Kidney tubule cell (primary cell): ENCODE measurements at places on chromosomes 4 and X.

DNA sequence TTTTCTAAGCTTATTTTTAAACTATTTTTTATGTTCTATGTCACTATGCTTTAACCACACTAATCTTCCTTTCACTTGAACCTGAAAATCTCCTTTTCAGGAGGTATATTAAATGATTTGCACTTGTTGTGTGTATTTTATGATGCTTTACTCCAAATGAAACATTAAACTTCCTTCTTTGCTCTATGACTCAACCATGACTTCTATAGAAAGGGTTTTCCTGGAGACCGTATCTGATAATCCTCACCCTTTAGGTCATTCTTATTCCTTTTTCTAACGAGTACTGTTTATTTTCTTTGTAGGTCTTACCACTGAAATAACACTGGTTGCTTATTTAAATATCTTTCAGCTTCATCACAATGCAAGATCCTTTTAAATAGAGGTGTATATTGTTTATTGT, 1163.2 kb downstream of the PCDH18 start:
- no peak for DNase-seq

- no peak for DNase-seq
Measured at GRCh38 chr4:169080981-169081380, 70.9 kb upstream of the CBR4 start.

GRCh38 chrX:115652221-115652620, 91.2 kb downstream of the PLS3 start:
- DNase-seq = no peak

- no peak for DNase-seq
Measured at GRCh38 chr4:6495296-6495590, 22.8 kb upstream of the PPP2R2C start.

GRCh38 chr4:20062054-20062453, 189.7 kb upstream of the SLIT2 start:
- DNase-seq = no peak

DNA sequence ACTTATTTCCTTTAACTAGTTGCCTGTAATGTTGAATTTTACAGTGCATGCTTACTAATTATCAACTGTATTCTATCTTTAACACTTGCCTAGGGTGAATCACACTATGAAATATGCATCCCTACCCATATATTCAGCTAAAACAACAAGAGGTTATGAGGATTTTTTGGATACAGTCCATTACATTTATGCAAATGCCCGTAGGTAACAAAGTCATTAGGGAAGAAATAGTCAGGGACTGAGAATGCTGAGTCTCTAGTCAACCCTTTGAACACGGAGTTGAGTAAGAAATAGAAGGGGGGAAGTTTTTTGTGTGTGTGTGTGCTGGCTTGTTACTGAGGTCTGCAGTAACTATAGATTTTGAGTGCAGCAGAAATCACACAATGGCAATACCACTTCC, 26.1 kb upstream of the CBLL2 start:
- peak; percentile 82 for DNase-seq

GRCh38 chr4:59091146-59092142, 1981.3 kb upstream of the IGFBP7 start:
- no peak for DNase-seq

DNA sequence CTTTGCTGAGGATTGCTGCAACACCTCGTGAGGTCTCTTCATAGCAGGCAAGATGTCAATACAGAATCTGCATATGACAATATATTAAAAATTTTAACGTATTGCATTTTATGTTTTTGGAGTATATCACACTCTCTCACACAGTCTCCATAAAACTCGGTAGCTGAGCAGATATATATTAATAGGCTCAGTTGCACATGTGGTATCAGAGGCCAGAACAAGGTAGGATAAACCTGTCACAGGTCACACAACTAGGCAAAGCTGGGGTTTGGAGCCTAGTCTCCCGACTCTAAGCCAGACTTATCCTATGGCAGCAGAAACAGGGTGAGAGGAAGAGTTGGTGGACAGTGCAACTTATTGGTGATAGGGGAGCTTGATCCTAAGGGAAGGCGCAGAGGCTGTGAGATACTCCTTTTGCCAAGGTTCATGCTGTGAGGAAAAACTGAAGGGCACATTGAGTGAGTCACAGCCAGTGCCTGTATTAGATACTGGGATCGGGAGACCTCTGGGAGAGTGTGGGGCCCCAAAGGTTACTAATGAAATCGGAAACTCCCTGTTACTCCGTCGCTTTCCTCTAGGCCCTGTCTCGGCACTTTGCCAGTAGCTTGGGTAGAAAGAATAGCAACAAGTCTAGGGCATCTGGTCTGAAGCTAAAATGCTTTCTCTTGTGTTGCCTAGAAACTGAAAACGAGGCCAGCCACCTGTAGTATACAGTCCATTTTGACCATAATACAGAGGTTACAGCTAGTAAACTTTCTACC, 195.7 kb downstream of the ARHGAP10 start:
- no peak for DNase-seq

DNA sequence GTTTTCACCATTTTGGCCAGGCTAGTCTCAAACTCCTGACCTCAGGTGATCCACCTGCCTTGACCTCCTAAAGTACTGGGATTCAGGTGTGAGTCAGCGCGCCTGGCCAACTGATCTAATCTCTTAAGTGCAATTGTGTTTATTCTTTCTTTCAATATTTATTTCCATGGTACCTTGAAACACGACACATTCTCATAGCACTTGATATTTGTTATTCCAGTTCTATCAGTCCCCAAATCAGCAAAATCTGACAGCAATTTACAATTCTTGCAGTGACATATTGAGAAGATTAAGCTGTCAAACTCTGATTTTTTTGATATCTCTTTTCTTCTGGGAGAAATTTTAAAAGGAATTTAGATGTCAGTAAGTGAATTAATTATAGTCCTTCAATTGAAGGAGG, 218.1 kb upstream of the FAT4 start:
- DNase-seq = no peak

- DNase-seq = no peak
Measured at GRCh38 chr4:133145758-133146573, 3.1 kb upstream of the PCDH10 start.

GRCh38 chr4:105306820-105307219, 160.1 kb downstream of the TET2 start:
- DNase-seq = no peak

DNA sequence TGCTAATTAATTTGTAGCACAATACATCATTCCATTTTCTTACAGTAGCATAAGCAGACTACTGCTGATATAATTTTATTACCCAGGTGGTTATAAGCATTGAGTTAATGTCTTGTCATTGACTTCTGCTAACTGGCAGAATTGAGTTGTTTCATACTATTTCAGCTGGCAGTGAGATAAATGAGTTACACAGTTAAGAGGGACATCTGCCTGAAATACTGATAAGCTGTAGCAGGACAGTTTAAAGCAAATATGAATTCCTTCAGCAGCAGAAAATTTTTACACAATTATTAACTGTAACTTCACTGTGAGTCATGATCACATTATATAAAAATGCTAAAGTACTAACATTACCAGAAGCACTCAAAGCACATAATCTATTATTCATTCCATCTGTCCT, 326.8 kb downstream of the INPP4B start:
- DNase-seq = no peak

- no peak for DNase-seq
Measured at GRCh38 chrX:107484002-107484726, 34.7 kb downstream of the FRMPD3 start.

- DNase-seq = peak; percentile 71
Measured at GRCh38 chr4:108272561-108272960, 103.8 kb upstream of the LEF1 start.

DNA sequence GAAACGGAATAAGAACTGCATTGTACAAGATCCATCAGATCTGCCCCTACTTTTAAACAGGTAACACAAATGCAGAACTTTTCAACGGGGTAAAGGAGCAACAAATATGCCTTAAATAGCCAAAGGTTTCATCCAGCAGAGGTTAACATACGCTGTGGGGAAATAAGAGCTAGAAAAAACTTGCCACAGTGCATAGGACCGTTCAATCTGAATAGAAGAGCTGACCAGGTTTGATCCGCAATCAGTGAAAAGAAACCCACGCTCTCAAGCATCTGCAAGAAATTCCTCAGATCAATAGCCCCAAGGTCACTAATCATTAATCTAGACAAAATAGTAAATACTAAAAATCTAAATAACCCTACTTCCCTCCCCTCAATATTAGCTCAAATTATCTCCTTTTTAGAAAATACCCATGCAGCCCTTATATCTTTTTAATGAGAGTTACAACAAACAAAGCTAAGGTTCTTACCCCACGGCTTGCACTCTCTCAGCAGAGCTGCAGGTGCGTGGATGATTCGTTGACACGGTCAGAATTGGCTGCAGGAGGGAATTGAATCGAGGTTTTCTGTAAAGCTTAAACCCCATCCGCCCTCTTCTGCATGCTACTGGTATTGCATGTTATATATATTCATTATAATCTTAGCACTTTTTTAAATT, at the start of gene TLR10:
TLR10 (minus strand) TSS at position 539 of the 657 bp plus-strand sequence. CDS start 7,400 bp downstream, outside the sequence.
- DNase-seq = peak; percentile 46

DNA sequence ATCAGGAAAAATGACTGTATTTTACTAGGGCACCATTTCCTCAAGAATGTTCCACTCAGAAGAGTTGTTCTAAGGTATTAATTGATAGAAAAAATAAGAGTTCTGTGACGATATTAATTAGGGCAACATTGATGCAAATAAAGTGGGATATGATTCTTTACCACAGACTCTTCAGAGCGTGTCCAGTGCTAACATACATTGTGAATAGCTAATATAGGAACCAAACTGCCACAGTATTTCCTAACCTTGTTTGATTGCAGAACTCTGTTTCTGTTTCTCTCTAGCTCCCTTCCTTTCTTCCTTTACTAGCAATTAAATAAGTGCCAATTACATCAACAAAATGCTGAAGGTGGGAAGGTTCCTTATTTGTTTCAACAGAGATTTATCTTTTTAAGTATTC, 154.1 kb upstream of the CPEB2 start:
- no peak for DNase-seq

DNA sequence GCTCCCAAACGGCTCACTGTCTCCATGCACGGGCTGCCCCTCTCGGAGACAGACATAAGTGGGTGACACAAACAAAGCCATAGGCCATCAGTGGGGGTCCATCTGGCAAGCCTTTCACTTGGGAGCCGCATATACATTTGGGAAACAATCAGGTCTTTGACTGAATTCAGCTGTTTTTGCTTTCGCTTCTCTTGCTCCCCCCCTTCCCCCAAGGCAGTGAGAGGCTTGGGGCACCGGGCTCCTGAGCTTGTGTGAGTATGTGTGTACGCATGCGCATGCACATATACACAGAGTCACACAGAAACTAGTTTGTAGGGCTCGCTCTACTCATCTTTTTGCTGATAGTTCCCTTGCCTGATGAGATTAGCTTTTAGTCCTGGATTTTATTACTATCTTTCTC, 284.4 kb downstream of the AFF2 start:
- DNase-seq = no peak

DNA sequence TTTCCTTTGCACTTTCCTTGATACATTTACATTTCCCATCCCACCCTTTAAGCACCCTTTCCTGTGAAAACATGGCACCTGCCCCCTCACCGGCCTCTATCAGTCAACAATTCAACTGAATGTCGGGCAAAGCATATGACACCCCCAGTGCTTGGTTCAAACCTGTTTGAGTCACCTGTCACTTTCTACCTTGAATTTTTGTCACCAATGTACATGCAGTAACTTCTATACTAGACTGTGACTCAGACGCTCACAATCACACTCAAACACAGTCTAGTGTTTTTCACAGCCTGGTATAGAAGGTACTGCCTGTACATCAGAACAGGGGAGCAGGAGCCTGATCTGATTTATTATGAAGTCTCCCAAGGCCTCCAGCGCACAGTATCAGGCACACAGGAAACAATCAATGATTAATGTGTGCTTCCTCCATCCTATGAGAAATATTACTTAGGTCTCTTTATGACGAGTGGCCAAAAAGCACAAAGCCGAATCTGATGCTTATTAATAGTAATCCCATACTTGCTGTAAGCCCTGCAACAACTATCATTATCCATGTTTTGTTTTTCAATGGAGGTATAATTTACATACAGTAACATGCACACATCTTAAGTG, 49.2 kb upstream of the FAM9C start:
- no peak for DNase-seq

- peak; percentile 37 for DNase-seq
Measured at GRCh38 chr4:74098427-74098994, 484 bp downstream of the CXCL2 start.

GRCh38 chr4:181507180-181507835, 735.9 kb upstream of the TENM3 start:
- DNase-seq = no peak

DNA sequence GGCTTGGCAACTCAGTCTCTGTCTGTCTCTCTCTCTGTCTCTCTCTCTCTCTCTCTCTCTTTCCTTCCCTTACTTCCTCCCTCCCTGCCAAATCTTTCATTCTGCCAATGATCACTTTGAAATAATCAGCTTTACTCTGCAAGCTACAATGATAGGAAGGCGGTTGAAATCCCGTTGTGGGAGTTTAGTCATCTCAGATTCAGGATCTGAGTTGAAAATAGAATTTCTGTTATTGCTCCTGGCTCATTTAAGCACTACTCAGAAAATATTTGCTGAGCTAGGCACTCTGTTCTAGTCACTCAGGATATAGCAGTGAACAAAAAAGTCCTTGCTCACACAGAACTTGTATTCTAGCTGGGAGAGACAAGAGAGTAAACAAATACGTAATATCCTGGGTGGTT, 56.3 kb upstream of the DCTD start:
- DNase-seq = peak; percentile 9

DNA sequence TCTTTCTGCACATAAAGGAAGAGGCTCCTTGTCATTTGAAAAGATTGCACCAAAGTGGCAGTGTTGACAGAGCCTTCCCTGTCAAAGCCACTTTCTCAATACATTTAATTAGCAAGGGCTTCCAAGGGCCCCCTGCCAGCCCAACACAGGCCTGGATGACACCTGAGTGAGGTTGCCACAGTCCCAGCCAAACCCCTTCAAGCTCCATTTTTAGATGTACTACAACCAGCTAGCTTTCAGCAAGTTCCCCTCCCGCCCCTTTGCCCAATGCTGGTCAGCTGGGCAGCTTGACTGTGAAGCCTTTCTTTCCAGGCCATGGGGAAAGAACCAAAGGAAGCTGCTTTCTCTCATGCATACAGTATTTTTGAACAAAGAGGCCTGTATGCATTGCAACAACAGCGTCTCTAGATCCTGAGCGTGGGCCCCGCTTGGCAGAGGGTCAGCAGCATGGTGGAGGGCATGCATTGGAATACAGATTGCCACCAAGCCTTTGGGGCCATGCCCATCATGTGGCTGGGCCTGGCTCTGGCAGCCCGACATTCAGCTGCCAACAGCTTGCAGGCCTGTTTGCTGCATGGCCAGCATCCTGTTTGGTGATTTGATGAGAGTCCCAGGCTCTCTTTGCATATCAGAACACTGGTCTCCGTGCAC, 261.1 kb upstream of the GATB start:
- no peak for DNase-seq

GRCh38 chr4:38687571-38688011, 23.6 kb downstream of the KLF3 start:
- peak; percentile 70 for DNase-seq

DNA sequence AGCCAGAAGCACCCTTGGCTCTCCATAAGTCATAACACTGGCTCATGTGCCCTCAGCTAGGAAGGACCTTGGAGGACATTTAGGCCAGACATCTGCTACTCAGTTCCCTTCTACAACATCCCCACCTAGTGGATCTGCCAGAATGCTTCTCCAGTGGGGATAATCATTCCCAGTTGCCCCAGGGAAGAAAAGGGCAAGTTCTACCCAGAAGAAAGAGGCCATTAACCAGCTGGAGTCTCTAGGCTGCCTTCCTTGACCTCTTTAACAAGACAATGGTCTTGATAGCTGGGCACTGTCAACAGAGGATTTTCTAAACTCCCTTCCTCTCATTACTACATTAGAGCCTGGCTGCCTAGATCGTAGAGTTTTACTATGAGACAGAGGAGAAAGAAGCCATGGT, 42.0 kb downstream of the LGI2 start:
- DNase-seq = peak; percentile 62
